ENCODE measurements at places on chromosomes 5 and 9.

DNA sequence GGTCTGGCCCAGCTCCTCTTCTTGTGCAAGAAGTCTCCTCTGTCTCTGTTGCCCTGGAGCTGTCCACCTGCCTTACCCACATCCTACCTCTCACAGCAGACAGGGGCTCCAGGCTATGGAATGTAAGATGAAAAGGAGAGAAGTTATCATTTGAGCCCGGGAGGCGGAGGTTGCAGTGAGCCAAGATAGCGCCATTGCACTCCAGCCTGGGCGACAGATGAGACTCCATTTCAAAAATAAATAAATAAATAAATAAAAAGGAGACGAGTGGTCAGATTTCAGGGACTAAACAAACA, 37.5 kb upstream of the DENND4C start:
- no peak for DNase-seq

DNA sequence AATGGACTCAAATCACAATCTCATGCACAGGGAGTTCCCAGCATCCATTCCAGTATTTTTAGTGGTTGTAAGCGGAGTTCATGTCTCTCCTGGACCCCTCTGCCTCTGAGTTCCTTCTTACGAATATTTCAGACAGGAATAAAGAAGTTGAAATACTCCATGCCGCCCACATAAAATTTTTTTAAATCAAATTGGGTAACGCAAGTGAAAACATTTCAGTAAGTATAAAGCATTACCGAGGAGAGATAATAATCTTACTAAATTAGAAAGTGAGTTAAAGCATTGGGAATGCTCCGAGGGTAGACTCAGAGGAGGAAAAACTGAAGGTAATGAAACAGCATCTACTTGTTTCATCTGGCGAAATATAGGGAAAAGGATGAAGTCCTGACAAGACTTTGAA, 317.6 kb downstream of the ARRDC3 start:
- no peak for DNase-seq

GRCh38 chr9:110837401-110838005, 168.9 kb downstream of the MUSK start:
- DNase-seq = no peak

- DNase-seq = no peak
Measured at GRCh38 chr5:53820802-53821171, 260.3 kb downstream of the NDUFS4 start.

- DNase-seq = no peak
Measured at GRCh38 chr9:92503156-92503555, 20.9 kb upstream of the ASPN start.

DNA sequence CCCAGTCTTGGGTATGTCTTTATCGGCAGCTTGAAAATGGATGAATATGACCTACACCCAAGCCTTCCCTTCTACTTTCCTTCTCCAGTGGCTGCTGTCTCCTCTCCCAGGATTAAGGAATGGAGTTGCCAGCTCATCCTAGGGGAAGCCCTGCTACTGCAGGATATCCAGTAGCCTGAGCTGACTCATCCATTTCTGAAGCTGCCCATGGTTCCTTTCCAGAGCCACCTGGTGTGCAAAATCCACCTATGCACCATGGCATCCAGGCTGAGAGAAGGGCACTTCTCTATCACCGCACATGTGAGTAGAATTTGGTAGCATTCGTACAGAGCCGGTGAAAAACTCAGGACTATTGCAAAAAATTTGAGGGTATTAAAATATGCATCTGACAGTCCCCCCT, 290.8 kb downstream of the YTHDC2 start:
- DNase-seq = no peak

Measured in iPS DF 6.9 (cell line).